Muscle of arm (tissue), 14 donors: ENCODE measurements at places on chromosomes 5 and 9. TPM values are rescaled to one million over a fixed set of nuclear protein-coding genes. Genes with fewer than 3 reads are reported as not detected.

ZNG1A gene
- 47.2 TPM for polyA plus RNA-seq

SLC4A9 gene
- not detected for polyA plus RNA-seq

LHX2 gene
- not detected for polyA plus RNA-seq

TEX10 gene
- 30.7 TPM for polyA plus RNA-seq

C8G gene
- 0.44 TPM for polyA plus RNA-seq

SLCO4C1 gene
- 3.4 TPM for polyA plus RNA-seq

ZNF454 gene
- polyA plus RNA-seq: not detected

MAST4 gene
- polyA plus RNA-seq: 17.2 TPM

CPLANE1 gene
- 28.8 TPM for polyA plus RNA-seq

SPATA9 gene
- 0.96 TPM for polyA plus RNA-seq

CEL gene
- 1.7 TPM for polyA plus RNA-seq
